SW480 (cell line): ENCODE measurements at places on chromosomes 7 and 10.

- no peak for DNase-seq
These were observed 15.3 kb downstream of the RASGEF1A start for GRCh38 chr10:43251419-43252165.

DNA sequence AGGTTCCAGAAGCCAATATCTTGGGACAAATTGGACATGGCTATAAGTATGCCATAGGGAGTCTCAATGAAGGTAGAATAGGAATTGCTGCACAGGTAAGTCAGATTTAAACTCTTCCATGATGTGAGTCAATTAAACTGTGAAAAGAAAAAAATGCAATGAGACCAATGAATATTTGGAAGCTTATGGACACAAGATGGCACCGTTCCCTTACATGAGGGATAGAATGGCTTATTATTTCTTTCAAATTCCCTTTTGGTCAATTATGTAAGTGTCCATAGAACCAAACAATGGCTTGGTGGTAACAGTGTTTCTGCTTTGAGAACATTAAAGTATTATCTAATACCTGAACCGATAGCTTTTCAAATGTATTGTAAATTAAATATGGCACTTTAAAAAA, 35.6 kb downstream of the ACADSB start:
- DNase-seq, result peak; percentile 48

DNA sequence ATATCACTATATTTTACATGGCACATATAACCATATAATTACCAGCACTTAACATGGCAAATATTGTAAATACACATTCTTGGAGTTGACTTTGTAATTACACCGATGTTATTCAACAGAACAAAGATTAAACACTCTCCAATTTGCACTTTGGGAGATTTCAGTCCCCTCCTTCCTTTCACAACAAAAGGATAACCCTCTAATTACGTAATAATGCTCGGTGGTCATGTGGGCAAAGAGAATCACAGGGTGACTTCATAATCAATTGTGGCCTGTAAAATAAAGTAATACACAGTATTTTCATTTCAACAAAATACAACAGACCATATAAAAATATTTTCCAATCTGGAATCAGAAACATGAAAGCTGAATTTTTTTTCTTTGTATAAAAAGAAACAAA, 73.2 kb downstream of the RHOBTB1 start:
- DNase-seq, result no peak

DNA sequence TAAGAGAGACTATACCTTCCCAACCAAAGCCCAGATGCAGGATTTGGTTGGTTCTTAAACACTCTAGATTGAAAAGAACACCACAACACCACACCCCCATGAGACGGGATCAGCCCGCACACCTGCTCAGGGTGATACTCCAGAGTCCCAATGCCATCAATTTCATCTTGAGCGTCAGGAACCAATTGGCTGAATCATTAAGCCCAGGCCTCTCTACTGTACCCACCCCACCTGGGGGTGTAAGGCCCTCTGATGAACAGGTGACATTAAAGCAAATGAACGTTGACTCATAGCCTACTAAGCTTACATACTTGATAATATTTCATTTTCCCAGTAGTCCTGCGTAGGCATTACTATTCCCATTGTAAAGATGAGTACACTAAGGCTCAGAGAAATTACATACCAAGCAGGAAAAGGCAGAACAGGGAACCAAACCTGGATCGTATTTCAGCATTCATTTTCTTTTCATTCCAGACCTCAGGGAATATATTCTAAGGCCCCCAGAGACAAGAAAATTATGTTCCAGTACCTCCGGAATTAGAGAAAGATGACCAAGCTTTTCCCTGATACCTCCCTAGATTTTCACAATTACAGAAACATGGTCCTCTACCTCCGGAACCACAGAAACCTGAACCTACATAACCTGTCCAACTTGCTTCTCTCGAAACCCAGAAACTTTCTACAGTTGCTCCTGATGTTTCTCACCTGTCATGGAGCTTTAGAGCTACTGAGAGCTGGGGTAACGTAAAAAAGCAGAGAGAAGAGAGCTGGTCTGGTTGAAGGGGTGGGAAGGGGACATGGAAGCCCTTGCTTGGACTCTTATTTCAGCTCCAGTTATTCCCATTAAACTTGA, 43.1 kb upstream of the KDM7A start:
- peak; percentile 79 for DNase-seq

DNA sequence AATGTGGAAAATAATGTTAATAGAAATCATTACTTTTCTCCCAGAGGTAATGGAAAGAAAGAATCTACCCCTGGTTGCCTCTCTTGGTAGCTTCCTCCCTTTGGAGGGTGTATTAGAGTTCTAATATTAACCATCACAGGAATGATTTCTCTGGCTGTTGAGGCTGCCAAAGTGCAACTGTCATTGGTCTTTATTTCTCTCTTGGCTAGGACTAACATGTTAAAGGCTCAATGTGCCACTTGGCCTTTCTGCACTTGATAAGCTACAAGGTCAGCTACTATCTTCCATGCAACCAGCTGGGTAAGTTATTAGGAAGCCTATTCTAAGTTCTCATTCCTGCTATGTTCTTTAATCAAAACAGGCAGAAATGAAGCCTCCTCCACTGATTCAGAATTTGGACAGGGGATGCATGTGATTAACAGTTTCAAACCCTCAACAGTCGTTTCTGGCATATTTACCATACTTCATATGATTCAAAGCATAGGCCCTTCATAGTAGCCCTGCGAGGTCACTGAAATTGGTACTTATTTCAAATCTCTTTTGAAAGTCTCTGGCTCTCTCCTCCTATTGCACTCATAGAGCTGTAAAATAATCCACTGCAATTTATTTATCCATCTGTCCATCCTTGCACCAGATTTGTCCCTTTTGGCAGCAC, 645.0 kb downstream of the SORCS1 start:
- no peak for DNase-seq

- no peak for DNase-seq
These were observed 23.3 kb downstream of the DNAH11 start for GRCh38 chr7:21566094-21566493.

GRCh38 chr10:117284716-117285494, 44.0 kb downstream of the SLC18A2 start:
- DNase-seq, result no peak

DNA sequence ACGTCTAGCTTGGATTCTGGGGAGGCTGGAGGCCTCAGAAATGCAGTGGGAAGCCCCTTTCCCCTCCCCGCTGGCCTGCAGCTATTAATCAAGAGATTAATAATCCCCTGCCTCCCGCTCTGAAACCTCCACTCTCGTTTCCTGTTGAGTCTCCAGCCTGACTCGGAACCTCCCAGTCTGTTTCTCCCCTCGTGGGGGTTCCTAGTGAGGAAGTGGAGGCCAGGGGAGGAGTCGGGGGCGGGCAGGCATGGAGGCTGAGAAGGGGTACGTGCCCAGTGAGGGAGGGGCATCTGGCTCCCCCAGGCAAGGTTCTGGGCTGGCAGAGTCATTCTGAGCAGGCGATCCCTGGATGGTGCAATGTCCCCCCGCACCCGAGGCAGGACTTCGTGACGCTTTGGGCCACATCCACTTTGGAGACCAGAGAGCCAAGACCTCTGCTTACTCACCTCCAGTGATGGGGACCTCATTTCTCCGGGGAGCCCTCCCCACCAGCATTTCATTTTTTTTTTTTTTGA, 73.6 kb downstream of the COL26A1 start:
- no peak for DNase-seq

DNA sequence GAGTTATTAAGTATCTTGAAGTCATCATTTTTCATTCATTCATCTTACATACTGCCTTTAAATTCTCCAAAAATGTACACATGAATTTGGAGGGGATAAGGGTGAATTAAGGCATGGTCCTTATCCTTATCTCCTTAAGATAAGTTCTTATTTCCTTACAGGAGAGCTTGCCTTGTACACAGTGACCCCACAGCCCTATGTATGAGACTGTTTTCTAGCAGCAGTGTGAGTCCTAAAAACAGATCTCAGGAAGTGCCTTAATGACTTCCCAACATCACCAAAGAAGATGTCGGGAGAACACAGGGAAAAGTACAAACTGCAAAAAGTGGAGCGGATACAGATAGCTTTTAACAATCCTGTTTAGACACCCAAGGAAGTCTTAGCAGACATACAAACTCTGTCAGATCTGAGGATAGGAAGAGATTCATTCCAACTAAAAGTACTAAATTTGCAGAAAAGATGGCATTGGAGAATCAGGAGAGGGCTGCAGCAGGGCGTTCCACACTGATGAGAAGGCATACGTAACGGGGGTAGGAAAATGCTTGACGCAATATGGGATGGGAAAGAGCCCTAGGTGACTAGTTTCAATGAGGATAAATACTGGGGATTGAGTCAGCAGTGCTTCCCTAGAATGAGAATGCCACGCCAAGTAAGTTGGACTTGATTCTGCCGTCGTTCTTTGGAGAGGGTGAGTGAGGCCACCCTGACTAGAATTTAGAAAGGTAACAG, 570.2 kb downstream of the PARD3 start:
- DNase-seq, result no peak

DNA sequence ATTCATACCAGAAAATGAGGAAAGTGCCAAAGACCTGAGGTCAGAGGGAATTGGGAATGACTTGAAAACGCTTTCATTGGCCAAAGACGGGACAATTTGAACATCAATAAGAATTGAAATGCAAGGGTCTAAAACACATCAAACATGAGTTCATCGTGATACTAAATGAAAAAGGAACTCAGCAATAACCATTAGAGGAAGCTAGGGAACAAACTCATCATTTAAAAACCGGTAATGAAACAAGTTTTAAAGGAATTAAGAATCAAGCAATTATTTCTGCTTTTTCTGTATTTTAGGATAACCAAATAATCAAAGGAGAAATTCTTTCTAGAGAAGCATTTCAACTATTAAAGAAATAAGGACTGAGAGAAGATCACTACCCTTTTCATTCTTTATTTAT, 303.1 kb downstream of the ARHGAP12 start:
- no peak for DNase-seq

DNA sequence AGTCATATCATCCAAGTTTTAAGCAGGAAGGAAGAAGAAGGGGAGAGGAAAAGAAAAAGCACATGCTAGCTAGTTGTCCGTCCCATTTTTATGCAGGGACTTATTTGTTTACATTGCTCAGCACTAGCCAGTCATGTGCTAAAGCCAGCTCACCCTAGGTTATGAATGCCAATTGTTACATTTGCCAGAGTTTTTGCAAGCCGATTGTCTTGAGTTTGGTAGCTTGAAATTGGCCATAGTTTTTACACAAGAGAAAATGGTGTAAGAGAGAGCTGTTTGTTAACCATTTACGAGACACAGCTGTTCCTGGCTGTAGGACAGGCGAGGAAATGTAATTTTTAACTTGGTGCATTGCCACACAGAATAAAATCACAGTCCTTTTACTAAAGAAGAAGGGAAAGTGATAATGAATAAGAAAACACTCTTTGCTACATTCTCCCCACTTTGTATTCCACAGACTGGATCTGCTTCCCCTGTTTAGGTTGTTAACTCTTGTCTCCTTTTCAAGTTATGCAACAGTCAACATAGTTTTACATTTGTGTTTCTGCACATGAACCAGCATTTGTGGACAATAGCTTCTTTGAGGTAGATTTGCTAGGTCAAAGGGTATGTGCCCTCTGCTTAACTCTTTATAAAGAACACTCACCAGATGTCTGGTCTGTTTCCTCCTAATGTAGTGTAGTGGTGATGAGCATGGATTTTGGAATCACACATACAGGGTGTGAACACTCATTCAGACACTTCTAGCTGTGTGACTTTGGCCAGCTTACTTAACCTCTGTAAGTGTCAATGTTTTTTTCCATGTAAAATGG, 357.2 kb downstream of the LRMDA start:
- DNase-seq, result no peak

DNA sequence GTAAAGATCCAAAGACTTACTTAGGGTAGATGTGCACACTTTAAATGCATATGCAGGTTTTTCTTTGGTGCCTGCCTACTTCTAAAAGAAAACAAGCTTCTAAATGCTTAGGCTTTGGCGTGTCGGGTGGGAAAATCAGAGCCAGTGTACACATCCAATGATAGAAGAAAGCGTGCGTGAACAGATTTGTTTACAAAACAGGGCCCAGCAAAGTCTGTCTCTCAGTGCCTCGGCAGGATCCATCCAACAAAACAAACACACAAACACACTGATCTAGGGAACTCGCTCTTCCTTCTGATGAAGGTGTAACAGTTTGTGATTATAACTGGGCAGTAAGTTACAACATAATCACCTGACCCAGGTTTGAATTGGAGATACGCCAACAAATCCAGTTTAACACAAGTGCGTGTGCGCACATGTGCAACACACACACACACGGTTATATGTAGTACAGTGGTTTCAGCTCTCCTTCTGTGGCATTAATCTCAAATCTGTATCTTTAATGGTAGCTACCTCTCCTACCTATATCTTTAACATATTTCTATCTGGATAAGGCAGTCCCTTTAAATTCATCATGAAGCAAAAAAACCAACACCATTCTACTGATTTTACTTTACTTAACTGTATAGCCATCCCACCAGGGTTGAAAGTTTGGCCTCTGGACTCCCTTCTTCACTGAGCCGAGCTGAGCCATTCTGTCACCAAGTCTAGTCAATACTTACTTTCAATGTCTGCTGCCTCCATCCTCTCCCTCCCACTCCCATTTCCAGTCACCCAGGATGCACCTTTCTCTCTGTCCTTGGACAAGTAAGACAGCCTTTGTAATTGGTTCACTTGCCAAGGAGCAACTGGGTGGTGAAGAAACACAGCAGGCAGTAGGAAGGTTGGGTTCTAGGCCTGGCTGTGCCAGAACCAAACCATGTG, 184.4 kb upstream of the KLF14 start:
- DNase-seq, result peak; percentile 40

DNA sequence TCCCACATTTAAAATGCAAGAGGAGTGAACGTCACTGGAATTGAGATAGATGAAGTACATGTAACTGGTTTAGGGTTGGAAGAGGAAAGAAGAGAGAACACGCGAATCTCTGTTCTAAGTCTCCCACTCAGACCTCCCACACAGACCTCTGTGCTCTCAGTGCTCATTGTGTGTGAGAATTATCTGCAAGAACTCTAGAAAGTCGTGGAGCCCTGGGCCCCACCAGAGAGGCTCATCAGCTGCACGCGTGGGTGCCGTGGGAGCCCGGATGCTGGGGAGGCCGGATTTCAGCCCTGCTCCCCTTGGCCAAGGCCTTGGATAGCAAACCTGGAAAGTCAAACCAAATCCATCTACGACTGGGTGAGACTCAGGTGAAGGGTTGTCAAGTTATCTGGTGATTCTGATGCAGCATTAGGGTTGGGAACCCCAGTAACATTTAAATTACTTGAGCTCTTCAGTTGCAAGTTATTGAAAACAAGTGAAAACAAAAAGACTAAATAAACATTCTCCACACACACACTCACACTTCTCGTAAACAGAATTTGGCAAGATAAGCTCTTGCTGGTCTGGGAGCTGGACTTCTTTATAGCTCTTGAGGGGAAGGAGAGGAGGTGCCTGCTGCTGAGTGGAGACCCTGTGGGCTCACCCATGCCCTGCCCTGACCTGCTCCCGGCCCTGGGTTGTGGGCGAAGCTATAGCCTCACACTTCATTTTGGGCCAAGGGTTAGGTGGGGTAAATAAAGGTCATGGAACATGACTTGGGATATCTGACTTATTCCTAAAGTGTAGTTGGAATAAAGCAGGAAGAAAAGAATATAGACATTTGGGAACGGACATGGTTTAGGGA, 250.3 kb downstream of the ADARB2 start:
- no peak for DNase-seq
